ENCODE measurements at places on chromosomes 3 and 15.

GRCh38 chr15:80405970-80406369 lies 1.8 kb downstream of the ARNT2 start:
- DNase-seq: no peak

DNA sequence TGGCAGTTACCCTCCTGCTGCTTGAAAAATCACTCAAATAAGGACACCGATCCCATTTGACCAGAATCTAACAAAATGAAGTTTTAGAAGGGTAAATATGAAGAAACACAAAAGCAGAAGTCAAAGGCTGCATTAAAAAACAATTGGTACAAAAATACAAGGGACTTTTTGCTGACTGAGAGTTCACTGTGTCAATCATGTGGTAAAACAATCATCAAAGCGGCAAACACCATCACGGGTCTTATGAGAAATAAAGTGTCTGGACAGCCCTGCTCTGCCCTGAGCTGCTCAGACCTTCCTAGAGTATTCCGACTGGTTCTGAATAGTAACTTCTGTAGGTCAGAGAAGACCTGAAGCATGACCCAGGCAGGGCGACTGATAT lies 137.2 kb upstream of the RAD18 start:
- no peak for DNase-seq

DNA sequence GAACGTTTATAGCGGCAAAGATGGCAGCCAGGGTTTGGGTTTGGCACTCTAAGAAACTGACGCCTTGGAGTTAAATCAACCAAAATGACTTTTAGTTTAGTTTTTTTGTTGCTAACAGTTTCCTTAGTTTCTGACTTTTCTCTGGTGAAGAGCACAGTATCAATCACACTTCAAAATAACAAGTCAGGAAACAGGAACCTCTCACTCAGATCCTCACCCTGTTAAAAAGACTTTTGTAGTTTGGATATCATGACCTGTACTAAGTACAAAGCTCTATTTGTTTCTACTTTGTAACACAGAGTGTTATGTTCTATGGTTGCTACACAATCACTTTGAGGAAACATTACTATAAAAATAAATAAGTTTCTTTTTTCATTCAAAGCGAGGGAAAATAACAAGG lies 51.1 kb downstream of the ATP10A start:
- DNase-seq: no peak

- DNase-seq: no peak
These were observed 22.4 kb downstream of the SPTSSB start for GRCh38 chr3:161348796-161349400.

DNA sequence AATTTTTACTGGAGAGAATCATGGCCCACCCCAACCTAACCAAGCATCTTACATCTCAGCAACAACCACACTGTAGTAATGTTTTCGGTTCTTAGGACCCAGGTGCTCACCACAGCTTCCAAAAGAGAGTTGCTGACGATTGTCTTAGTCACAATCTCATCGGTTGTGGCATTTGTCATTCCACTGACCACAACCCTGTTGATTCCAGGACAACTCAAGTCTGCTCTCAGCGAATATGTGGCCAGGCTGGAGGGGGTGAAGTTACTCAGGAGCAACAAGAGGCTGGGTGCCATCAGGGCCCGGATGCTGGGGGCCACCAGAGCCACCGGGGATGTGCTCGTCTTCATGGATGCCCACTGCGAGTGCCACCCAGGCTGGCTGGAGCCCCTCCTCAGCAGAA lies 25.9 kb downstream of the GALNT15 start:
- DNase-seq: no peak

GRCh38 chr15:63458026-63458425 lies 46.4 kb upstream of the USP3 start:
- no peak for DNase-seq

DNA sequence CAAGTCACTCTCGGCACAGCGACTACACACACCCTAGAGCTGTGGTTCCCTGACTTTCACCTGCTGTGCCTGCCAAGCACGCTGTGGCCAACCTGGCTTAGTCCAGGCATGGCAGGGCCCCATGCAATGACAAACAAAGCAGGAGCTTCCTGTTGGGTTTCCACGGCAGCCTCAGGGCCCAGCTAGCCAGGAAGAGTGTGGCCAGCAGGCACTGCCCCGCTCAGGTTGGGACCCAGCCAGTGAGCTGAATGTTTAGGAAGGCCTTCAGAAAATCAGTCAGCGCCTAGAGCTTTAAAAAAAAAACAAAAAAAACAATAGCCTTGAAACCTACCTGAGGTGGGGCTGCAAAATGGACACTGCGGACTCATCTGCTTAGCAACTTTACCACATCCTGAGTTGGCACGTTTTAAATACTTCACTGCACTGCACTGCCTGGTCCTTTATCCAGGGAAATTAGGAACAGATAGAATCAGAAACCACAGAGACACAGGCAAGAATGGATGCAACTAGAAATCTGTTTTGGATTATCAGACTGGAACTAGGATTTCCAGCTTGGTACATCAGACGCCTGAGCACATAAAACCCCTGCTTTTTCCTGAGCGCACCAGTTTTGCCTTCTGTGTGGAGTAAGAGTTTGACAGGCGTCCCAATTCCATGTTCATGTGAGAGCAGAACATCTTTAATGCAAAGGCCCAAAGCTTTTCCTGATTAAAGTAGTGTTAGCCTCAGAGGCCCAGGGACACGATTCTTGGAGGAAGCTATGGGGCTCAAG lies 36.2 kb upstream of the LDHAL6B start:
- no peak for DNase-seq

GRCh38 chr15:87638554-87639083 lies 617.9 kb downstream of the NTRK3 start:
- no peak for DNase-seq

GRCh38 chr3:127486321-127486944 lies 104.1 kb downstream of the TPRA1 start:
- DNase-seq: peak; percentile 26

GRCh38 chr15:44780608-44781007 lies 44.3 kb downstream of the TRIM69 start:
- DNase-seq: no peak

DNA sequence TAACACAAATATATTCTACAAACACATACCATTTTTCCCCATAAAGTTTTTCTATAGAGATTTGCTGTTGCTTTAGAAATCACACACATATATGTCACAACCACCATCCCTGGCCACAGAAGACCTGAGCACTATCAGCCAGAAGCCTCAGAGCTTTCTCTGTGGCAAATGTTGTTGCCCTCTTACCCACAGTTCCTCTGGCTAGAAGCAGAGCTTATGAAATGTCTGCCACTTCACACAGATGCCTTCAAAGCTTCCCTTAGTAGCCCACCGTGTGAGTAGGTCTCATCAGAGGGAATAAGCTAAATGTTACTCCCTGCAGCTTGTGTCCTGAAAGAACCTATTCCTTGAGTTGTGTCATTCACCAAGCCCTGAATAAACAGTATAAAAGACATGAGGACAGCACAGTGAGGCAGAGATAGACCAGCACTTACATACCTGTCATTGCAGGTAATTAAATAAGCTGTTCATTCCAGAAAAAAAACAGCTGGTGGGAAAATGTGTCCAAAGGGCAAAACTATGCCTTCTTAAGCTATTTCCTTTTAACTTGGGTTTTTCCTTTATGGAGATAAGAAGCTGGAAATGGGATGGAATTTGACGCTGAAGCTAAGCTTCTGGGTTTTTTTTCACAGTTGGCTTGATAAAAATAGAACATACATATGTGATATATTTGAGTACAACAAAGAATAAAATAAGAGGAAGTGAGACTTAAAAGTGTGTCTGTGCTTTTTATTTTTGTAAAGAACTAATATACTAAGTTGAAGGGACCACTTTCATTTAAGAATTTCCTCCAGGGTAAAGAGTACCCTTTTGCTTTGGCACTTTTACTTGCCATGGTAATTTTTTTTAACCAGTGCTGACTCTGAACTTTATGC lies 391.4 kb downstream of the KCNH8 start:
- no peak for DNase-seq

DNA sequence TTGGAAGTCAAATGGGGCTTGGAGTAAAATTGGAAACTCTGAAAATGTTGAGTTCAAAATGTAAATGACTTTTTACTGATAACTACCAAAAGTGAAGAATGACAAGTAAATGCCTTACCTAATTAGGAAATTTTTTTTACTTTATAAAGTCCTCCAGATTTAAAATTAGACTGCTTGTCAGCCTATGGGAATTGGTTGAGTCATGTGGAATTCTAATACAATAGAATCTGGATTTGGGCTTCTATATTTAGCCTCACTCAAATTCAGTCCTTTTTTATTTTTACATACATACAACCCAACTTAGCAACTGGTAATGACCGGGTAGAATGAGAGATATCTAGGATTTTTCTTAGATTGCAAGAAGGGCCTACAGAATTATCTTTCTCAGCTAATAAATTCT lies 158.9 kb upstream of the CADPS start:
- DNase-seq: no peak

DNA sequence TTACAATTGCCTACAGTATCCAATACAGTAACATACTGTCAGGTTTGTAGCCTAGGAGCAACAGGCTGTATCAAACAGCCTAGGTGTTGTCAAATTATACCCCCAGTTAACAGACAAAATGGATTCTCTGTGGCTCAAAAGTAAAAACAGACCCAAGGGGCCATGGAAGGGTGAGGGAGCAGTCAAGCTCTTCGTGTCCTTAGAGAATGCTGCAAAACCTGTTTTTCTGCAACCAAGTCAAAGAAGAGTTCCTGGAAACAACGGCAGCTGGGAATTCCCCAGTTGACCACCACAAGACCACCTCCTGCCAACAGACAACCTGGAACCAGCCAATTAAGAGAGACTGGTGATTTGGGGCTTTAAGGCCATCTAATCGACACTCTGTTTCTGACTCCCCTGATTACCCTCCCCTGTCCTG lies 11.1 kb upstream of the THUMPD3 start:
- DNase-seq: no peak

DNA sequence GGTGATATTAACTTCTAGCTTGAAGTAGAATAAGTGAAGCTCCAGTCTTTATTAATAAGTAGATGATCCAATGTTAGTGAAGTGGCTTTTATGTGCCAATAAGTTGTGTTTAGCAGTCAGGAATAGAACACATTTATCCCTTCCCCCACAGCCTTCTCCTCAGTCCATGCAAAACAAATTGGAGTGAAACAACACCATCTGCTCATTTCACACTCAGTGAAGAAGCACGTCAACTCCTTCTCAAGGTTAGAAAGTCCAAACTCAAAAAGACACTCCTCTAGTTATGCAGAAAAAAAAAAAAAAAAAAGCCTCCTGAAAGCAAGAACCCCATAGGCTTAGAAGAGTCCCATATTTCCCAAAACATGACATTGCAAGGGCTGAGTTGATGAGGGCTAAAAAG lies 18.0 kb upstream of the NEO1 start:
- no peak for DNase-seq

GRCh38 chr3:128491941-128492670 lies 895 bp downstream of the GATA2 start:
- no peak for DNase-seq

DNA sequence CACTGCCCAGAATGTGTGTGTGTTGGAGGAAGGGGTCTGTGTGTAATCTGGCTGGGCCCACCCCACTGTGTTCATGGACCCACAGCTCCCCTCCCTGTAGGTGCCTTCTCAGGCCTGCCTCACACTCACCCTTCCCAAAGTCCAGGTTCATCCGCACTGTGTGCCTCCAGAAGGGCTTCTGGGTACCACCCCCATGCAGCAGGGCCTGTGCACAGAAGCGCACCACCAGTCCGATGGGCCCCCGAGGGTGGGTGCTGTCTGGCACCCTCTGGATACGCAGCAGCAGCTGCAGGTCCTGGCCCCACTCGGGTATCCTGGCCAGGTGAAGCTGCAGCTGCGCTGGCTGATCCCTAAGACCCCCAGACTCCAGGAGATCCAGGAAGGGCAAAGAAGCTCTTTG lies 12.8 kb upstream of the TGM5 start:
- no peak for DNase-seq

GRCh38 chr3:130789782-130790322 lies 43.2 kb upstream of the PIK3R4 start:
- DNase-seq: no peak

DNA sequence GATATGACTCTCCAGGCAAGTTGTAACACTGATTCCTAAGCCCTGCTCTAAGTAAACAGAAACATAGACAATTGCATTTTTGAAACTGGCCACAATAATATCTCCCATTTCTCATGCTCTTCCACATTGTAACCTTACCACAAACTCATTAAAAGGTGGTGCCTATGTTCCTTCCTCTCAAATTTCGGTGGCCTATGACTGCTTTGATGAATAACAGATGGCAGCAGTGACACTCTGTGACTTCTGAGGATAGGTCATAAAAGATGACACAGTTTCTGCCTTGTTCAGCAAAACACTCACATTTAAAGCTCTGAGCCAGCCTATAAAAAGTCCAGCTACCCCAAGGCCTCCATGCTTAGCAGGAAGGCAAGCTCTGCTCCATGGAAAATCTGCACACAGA lies 195.2 kb downstream of the EFHB start:
- DNase-seq: no peak

DNA sequence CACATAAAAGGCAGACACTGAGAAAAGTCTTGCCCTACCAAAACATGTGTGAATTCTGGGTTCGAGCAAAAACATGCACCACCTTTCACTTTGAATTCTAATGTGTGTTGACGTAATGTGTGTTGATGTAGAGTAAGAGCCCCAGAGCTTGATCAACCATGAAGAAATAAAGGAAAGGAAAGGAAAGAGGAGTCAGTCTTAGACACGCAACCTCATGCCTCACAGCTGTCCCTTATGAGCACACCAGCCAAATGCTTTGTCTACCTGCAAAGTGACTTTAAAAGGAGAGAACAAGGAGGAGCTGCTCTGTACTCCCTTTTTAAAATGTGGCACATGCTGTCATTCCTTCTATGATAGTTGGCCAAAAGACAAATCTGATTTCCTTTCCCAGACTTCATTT lies 80.8 kb downstream of the RFTN1 start:
- DNase-seq: no peak

GRCh38 chr3:15973940-15974339 lies 176.2 kb upstream of the ANKRD28 start:
- DNase-seq: no peak

DNA sequence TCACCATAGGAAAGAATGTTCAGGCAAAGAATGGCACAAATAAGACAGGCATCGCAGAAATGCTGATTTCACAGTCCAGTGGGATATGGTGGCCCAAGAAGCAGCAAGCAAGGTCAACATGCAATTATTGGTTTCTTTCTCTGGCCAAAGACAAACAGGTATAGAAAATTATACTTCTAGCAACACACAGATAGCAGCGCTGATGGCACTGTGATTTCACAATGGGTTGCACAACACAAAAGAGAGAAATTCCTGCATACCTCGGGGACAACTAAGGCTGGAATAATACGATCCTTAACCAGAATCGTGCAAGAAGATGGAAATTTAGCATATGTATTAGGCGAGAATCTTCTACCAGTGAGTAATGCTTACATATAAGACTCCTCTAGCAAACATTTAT lies 76.3 kb upstream of the NR2F2 start:
- DNase-seq: no peak

- no peak for DNase-seq
These were observed 138.5 kb downstream of the NTRK3 start for GRCh38 chr15:88118035-88118434.

DNA sequence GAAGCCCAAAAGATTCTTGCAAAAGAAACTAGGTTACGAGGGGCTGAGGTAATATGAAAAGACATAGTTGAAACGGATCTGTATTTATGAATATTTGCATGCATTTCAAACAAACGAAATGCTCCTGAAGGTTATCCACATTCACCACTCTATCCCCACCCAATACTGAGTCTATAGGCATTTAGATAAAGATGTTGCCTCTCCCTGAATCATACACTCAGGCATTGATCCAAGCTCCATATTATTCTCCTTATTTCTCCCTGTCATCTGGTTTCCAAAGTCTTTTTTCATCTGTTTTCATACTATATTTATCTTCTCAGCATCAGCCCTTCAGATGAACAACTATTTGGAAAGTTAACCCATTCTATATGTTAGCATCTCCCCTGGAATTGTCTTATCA lies 492.5 kb upstream of the TGFBR2 start:
- no peak for DNase-seq

Data from left forelimb (tissue), 1 donor.